NCI-H1105 treated with DMSO at 0.1 percent for 48 hours (cell line): ENCODE measurements at places on chromosomes 2 and 18.

DNA sequence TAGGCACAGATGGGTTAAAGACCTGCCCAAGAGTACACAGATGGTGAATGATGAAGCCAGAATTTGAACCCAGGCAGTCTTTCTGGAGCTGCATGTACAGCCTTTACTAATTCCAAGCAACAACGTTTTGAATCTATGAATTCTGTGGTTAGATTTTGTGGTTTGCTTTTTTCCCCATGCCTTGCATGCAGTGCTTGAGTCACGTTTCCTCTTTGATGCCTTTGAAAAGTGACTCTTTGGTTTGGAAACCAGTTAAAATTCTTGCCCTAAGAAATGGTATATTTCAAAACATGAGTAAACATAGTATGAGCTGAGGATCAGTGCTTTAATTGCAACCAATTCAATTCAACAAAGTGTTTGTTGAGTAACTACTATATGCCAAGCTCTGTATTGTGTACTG lies 48.2 kb upstream of the PPM1B start:
- DNase-seq, result no peak

GRCh38 chr2:239401881-239402233 lies 1.0 kb upstream of the HDAC4 start:
- DNase-seq, result peak; percentile 66

- no peak for DNase-seq
Measured at GRCh38 chr2:71884303-71885042, 263.2 kb downstream of the CYP26B1 start.

- no peak for DNase-seq
Measured at GRCh38 chr2:172615727-172616261, 59.9 kb downstream of the PDK1 start.

GRCh38 chr2:156476850-156477206 lies 40.6 kb downstream of the GPD2 start:
- DNase-seq, result no peak

GRCh38 chr2:55431982-55432627 lies 12.4 kb upstream of the CCDC88A start:
- DNase-seq, result peak; percentile 24

DNA sequence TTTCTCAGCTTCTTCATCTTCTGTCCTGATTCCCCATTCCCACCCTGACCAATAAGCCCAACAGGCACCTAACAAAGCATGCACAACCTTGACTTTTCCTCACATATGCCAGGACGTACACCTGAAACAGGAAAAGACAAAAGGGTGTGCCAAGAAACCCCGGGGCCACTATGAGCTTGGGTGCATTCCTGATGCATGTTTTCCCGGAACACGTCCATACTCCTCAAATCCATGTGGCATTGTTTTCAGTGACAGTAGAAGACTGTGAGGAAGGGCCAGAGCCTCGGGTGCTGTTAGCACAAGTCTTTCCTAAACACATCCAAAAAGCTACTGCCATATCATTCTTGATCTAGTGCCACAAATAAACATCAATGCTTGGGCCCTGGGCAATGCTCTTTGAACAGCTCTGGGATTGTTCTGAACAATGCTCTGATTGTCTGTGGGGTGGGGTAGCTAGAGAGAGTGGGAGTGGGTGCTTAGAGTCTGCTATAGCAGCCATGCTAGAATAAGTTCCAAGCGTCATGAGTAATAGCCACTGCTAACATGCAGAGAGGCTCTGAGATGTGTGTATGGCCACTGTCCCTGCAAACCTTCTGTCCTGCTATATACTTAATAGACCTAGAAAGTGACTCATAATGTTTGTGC lies 181.7 kb upstream of the CRIM1 start:
- DNase-seq, result no peak

GRCh38 chr2:45182667-45183295 lies 173.5 kb upstream of the SIX2 start:
- DNase-seq, result no peak

DNA sequence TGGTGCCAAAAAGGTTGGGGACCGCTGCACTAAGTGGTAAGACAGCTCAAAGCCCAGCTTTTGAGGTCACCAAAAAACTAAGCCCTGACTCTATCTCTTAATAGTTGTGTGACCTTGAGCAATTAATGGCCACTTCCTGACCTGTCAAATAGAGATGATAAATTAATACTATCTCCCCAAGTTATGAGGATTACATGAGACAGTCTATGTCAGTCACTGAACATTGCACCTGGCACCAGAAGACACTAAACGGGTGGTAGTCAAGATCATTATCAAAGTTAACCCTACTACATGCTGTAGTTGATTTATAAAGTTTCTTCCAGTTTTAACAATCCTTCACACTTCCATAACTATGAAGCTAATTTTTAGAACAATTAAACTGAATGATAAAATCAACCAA lies 36.5 kb downstream of the STPG4 start:
- no peak for DNase-seq

- peak; percentile 99 for DNase-seq
Measured at GRCh38 chr18:48133671-48134251, 203.3 kb upstream of the SMAD2 start.

- DNase-seq, result no peak
Measured at GRCh38 chr18:11983592-11983991, 2.3 kb downstream of the IMPA2 start.

DNA sequence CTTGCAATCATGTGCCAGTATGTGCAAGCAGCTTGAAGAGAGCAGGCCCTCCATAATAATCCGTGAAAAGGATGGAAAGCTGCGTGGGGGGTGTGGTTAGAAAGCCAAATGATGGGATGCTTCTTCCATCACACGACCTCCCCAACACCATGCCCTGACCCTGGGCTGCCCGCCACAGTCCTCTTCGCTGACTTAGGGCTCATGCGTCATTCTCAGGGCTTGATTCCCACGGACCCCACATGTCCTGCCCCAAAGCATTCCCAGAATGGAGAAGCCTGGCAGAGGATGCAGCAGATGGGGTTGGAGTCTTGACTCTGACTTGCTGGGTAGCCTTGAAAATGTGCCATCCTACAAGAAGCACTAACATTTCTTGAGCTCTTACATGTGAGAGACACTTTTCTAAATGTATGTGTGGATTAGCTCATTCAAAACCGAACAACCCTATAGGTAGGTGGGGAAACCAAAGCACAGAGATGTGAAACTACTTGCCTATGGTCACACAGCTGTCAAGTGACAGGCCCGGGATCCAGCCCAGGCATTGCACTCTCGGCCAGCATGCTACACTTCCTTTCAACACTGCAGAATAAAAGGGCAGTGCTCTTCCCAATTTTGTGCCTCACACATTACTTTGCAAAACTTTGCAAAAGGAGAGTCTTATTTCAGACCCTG lies 3.7 kb downstream of the TNS1 start:
- DNase-seq, result no peak

DNA sequence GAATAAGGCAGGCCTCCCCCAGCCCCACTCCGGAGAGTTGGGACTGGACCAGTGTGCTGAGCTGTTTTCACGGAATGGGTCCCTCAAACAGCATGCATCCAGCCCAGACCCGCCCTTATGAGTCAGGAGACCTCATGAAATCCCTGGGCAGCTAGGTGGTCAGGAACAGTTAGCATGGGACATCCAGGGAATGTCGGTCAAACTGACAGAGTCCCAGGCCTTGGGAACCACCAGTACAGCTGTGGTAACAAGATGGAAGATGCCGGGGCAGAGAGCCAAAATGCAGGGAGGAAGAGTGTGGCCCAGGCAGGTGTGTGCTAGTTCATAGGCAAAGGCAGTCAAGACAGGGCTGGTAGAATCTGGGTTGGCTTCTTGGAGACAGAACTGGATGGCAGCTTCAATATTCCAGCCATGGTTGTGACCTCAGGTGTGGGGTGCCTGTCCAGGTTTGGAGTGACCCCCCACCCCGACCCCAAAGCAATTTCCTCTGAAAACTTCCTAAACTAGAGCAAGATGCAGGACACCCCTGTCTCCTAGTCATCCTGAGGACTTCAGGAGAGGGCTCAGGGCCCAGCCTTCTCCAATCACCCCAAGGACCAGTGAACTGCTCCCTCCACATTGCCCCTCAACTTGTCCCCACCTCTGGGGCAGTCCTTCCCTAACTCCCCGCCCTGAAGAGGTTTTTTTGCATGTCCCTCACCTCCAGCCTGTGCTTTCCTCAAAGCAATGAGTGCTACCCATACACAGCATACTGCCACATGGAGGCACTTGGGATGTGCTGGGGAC lies 46.5 kb downstream of the KCNIP3 start:
- no peak for DNase-seq

GRCh38 chr2:218694405-218695145 lies 16.1 kb upstream of the TTLL4 start:
- DNase-seq, result no peak

DNA sequence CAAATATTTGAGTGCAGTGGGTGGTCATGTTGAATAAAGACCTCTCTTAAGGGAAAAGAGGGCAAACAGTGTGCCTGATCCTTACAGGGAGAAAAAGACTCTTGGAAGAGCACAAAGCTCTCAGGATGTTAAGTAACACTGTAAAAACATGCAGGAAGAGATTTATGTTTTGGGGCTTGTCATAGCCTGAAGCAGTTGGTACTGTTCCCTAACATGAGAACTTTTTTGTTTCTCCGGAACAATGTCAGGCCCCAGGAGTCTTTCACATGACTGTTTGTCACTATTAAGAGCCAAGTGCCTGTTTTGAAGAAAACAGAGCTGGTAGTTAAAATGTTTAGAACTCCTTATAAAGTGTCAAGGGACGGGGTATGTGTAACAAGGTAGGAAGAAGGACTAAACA lies 83.7 kb upstream of the B3GNT2 start:
- DNase-seq, result no peak

- no peak for DNase-seq
Measured at GRCh38 chr2:119599384-119599783, 55.1 kb downstream of the CFAP221 start.

GRCh38 chr2:106030287-106031268 lies 163.5 kb downstream of the UXS1 start:
- no peak for DNase-seq

- no peak for DNase-seq
Measured at GRCh38 chr18:78612801-78613200, 366.8 kb upstream of the SALL3 start.

GRCh38 chr2:17093712-17094111 lies 424.5 kb downstream of the RAD51AP2 start:
- DNase-seq, result no peak

GRCh38 chr2:6692819-6693218 lies 172.9 kb downstream of the CMPK2 start:
- DNase-seq, result no peak

GRCh38 chr18:12308386-12309100 lies 502 bp downstream of the TUBB6 start:
- DNase-seq, result no peak

- DNase-seq, result no peak
Measured at GRCh38 chr2:20401489-20401835, 45.4 kb upstream of the RHOB start.

DNA sequence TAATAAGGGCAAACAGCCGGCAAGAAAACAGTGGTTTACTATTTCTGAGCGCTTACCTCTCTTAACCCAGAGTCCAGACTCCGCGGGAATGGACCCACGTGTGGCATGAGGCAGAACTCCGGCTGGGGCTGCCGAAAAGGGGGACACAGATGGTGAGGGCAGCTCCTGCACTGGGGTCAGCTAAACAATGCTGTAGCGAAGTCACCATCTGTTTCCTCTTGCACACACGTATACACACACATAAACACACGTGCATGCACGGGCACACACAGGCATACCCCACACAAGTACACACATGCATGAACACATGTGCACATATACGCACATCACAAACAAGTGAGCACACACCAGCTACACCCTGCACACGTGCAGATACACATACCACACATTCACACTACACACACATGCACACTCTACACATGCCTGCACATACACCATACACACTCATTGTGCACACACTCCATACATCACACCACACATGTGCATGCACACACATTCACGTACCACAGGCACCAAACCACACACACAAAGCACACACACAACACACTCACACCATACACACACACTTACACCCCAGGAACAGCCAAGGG lies 105.9 kb upstream of the ID2 start:
- DNase-seq, result no peak

GRCh38 chr2:122244598-122245229 lies 489.3 kb downstream of the TSN start:
- no peak for DNase-seq

- DNase-seq, result no peak
Measured at GRCh38 chr18:24860978-24861680, 400.7 kb downstream of the HRH4 start.

- DNase-seq, result no peak
Measured at GRCh38 chr18:22345718-22346117, 72.0 kb downstream of the CTAGE1 start.

GRCh38 chr2:64857581-64858471 lies 131.4 kb upstream of the SLC1A4 start:
- DNase-seq, result no peak

GRCh38 chr18:48933578-48934414 lies 17.0 kb downstream of the SMAD7 start:
- no peak for DNase-seq

- no peak for DNase-seq
Measured at GRCh38 chr18:12882453-12883371, 1.3 kb downstream of the PTPN2 start.

DNA sequence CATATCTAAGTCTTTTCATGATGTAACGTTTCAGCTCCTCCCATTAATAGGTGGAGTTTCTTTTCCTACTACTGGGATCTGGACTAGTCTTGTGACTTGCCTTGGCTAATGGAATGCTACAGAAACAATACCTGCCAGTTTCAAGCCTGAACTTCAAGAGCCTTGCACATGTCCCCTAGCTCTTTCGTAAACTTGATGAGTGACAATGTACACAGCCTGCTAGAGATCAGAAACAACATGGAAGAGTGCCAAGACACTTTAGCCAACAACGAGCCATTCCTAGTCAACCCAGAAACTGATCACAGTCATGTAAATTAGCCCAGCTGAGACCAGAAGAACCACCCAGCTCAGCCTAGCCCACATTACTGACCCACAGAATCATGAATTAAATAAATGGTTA lies 24.8 kb upstream of the STK39 start:
- peak; percentile 86 for DNase-seq

DNA sequence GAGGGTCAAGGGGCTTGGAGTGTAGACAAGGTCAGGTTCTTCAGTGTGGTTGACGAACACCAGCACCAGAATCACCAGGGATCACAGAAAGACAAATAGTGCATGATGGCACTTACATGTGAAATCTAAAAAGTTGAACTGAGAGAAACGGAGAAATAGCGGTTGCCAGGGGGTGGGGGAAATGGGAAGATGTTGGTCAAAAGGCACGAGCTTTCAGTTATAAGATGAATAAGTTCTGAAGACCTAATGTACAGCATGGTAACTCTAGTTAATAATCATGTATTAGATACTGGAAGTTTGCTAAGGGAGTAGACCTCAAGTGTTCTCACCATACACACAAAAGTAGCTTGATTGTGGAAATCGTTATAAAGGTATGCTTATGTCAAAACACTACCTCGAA lies 43.7 kb upstream of the DARS1 start:
- DNase-seq, result no peak

- peak; percentile 63 for DNase-seq
Measured at GRCh38 chr2:128228894-128229293, 89.8 kb downstream of the HS6ST1 start.
